Anterior cingulate cortex (tissue), 58 donors: ENCODE measurements at places on chromosomes 12 and 14.

GRCh38 chr14:87122166-87122565 is 870.8 kb downstream of the GALC start:
- no peak for DNase-seq

GRCh38 chr12:95173392-95174251 is 43.6 kb downstream of the FGD6 start:
- DNase-seq, result no peak

DNA sequence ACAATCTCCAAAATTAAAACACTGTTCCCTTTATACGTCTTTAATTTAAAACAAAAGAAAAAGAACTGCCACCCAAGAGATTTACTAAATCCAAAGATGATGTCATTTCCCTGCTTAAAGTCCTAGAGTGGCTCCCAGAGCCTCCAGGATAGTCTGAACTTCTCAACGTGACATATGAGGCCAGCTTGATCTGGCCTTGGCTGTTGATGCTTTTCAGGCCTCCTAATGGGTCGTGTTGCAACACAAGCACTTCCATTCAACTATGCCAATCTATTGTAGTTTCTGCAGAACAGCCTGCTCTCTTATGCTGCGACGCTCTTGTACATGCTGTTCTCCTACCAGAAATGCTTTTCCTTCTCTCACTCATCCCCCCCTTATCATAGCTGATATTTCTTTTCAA is 35.7 kb downstream of the LGR5 start:
- no peak for DNase-seq

GRCh38 chr12:68428724-68429501 is 96.8 kb upstream of the MDM1 start:
- no peak for DNase-seq

- no peak for DNase-seq
Observed at GRCh38 chr14:59325906-59326305, 137.4 kb downstream of the DAAM1 start.

- DNase-seq, result no peak
Observed at GRCh38 chr14:89251061-89251460, 166.0 kb downstream of the FOXN3 start.

GRCh38 chr12:124543052-124543589 is 24.3 kb downstream of the NCOR2 start:
- no peak for DNase-seq

DNA sequence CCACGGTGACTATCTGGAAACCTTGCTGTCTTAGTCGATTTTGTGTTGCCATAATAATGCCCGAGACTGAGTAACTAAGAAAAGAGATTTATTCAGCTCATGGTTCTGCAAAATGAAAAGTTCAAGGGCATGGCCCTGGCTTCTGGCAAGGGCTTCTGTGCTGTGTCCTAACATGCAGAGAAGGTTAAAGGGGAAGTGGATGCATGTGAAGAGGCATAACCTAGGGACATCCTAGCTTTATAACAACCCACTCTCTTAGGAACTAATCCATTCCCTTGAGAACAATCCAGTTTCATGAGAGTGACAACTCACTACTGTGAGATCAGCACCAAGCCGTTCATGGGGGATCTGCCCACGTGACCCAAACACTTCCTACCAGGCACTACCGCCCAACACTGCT is 11.5 kb downstream of the FLVCR2 start:
- no peak for DNase-seq

GRCh38 chr14:68426661-68427549 is 366.0 kb downstream of the ZFP36L1 start:
- DNase-seq, result no peak

- DNase-seq, result no peak
Observed at GRCh38 chr14:105095236-105095805, 30.1 kb upstream of the GPR132 start.

DNA sequence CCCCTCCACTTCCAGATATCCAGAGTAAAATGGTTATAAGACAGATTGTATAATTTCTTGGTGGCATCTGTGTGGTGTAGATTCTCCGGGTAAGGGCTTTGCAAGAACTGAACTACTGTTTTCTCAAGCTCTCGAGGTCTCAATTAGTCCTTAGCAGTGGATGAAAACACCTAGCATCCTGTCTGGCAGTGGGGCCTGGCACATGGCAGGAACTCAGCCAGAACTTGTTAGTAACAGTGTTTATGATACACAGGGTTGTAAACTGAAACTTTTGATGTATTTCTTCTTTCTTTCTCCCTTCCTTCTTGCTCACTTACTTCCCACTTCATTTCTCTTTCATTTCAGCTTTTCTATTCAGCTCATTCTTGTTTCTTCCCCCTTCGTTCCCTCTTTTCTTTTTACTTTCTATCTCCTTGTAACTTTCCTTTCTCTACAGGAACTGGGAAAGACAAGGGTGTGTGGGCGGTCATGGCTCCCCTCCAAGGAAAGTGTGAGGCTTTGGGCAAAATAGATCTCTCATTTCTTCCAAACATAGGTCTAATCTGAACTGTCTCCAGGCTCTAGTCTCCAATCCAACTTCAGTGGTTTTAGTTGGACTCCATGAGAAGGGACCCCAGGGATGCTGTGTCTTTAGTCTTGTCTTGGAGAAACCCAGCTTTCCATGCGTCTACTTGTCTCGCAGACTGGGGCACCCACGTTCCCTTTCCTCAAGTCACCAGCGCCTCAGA is 159.7 kb downstream of the PAH start:
- DNase-seq, result no peak

DNA sequence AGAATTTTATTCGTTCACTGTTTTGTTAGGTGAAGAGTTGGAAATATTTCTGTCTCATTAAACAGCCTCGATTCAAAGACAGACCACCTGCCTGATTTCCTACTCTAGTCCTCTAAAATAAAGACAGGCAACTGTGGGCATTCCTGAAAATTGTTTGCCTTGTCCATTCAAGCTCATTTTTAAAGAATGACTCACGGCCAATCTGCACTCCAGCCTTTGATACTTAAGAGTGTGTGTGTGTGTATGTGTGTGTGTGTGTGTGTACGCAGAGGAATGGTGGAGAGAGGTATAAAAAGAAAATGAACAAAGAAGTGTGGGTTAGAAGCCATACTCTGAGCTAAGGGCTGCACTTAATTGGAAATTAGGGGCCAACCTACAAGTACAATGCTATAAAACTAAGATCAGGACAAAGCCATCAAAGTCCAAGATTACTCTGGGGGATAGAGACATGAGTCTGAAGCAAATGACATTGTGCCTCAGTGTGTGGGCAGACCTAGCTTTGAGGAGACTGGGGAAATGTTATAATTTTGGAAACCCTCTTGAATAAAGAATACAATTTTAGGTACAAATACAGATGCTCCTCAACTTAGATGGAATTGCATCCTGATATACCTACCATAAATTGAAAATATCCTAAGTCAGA is 45.6 kb upstream of the SOCS2 start:
- DNase-seq, result no peak

DNA sequence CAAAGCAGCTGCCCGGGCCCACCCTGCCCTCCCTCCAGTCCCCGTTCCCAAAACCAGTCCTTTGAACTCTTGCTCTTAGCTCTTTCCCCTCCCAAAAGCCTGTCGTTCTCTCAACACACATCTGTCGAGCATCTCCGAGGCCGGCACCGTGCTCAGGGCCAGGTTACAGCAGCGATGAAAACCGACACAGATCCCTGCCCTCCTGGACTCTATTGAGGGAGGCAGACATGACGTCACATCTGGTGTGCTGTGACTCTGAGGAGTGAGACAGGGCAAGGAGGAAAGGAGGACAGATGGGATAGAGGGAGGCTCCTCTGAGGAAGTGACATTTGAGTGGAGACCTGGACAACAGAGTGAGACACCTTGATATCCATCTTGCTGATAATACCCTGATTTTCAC is 34.6 kb upstream of the PWP1 start:
- DNase-seq, result no peak

GRCh38 chr12:11862798-11863197 is 207.9 kb upstream of the BCL2L14 start:
- DNase-seq, result no peak

DNA sequence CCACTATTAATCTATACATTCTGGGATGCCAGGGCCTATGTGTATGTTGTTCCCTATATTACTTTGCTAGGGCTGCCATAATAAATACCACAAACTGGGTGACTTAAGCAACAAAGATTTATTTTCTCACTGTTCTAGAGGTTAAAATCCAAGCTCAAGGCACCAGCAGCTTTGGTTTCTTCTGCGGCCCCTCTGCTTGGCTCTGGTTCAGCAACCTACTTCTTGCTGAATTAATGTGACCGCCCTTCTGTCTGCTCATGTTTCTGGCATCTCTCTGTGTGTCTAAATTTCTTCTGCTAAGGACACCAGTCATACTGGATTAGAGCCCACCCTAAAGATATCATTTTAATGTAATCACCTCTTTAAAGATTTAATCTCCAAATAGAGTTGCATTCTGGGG is 84.7 kb downstream of the ZNF664 start:
- DNase-seq, result no peak

DNA sequence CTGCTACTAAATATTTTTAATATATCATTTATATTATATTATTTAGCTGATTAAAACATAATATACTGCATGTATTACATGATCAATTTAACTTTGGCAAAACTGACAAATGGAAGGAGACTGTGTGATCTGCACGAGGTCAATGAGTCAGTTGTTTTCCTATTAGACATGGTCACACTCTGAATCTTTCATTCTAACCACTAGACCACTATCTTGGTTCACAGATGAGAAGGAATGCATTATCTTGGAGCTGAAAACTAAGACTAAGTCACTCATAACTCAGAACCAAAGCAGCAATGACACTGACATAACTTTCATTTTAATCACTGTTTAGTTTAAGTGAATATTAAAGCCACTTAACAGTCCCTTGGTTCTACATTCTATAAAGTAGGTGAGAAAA is 37.4 kb downstream of the GNPTAB start:
- DNase-seq, result no peak

DNA sequence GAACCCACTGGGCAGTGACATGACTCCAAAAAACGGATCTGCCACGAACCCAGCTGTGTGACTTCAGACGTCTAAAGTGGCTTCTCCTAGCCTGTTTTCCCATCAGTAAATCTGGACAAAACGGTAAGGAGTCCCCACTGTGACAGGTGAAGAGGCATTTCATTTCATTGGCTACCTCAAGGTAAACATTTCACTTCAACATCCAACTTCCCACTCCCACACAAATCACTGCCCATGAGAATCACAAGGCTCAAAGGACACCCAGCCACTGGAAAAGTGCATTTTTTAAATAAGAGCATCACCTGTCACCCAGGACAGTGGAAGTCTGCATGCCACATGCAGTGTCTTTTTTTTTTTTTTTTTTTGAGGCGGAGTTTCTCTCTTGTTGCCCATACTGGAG is 27.9 kb downstream of the HSP90AA1 start:
- no peak for DNase-seq

- peak; percentile 75 for DNase-seq
Observed at GRCh38 chr14:68633131-68633991, 159.5 kb downstream of the ZFP36L1 start.

DNA sequence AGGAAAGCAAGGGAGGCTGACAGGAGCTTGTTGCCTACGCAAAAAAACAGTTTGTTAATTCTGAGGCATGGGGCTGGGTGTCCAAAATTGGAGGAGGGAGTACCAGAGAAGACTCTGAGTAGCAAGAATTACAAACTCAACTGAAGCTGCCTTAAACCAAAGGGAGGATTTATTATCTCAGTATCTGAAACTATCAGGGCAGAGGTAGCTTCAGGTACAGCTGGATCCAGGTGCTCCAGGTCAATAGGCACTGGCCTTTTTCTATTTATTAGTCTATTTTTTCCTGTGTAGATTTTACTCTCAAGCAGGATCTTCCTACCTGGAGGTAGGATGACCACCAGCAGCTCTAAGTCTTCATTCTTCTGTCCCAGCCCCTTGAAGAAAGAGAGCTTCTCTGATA is 135.3 kb upstream of the NCOR2 start:
- no peak for DNase-seq

- DNase-seq, result no peak
Observed at GRCh38 chr12:98354520-98355035, 160.8 kb upstream of the TMPO start.

DNA sequence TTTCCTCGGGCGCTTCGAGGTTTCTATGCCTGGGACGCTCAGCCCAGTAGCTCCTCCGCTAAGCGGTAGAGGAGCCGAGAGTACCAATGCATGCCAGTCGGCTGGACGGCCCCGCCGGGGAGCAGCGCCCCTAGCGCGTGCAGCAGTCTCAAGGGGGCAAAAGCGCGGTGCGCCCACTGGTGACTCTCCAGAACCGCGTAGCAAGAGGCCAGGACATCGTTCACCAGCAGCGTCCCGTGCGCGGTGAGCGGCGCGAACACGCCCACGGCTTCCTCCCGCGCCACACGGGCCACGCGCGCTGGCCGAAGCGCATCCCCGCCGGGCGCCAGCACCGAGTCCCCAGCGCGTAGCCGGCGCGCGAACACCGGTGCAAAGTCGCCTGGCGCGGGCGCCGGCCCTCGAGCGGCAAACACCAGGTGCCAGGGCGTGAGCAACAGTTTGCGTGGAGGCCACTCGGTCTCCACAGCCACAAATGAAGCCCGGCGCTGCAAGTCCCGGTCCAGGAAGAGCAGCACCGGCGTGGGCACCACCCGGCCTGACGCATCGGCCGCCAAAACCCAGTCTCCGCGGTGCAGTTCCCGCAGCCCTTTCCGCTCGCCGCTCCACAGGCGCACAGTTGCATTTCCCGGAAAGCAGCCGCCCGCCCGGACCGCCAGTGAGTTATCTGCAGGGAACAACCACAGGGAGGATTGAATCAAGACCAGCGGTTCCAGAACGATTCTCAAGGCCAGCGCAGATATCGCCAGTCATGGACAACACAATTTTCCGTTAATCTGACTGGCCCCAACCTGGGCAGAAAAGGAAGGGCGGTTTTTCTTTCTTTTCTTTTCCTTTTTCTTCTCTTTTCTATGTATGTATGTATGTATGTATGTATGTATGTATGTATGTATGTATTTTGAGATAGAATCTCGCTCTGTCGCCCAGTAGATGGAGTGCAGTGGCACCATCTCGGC is 4.5 kb downstream of the DHH start:
- peak; percentile 19 for DNase-seq

- DNase-seq, result no peak
Observed at GRCh38 chr12:10249690-10250455, 37.2 kb downstream of the GABARAPL1 start.

- no peak for DNase-seq
Observed at GRCh38 chr12:19428246-19428645, 11.0 kb upstream of the AEBP2 start.

- DNase-seq, result no peak
Observed at GRCh38 chr12:65638324-65638723, 186.0 kb upstream of the HMGA2 start.

- DNase-seq, result no peak
Observed at GRCh38 chr12:11183011-11183410, 3.7 kb downstream of the TAS2R42 start.

DNA sequence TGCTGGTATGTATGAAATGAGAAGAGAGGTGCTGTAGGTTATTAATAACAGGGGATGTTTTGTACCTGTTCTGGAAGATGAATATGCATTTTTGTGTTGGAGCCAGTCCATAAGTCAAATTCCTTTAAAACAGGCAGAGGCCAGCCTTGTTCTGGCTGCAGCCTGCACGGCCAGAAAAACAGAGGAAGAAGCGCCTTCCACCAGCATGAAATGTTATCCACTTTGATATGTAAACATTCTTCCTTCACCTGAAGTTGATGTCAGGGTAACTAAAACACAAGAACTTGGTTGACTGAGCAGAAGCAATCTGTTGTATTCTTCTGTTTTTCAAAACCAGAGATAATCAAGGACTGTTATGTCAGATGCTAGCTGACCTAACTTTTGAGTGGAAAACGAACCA is 237.9 kb upstream of the PLEKHG7 start:
- no peak for DNase-seq
